ENCODE measurements at places on chromosomes 2 and 18. TPM values are rescaled to one million over a fixed set of nuclear protein-coding genes. Genes with fewer than 3 reads are reported as not detected.

- DNase-seq: no peak
Observed at GRCh38 chr18:45464619-45465018, 150.7 kb upstream of the SLC14A2 start.

GRCh38 chr2:146597291-146597690 lies 1247.5 kb upstream of the ACVR2A start:
- DNase-seq: no peak

DNA sequence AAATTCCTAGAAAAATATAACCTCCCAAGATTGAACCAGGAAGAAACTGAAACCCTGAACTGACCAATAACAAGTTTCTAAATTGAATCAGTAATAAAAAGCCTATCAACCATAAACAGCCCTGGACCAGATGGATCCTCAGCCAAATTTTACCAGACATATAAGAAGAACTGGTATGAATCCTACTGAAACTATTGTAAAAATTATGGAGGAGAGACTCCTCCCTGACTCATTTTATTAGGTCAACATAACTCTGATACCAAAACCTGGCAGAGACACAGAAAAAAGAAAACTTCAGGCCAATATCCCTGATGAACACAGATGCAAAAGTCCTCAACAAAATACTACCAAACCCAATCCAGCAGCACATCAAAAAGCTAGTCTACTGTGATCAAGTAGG lies 11.3 kb downstream of the NT5C1B start:
- DNase-seq: no peak

DNA sequence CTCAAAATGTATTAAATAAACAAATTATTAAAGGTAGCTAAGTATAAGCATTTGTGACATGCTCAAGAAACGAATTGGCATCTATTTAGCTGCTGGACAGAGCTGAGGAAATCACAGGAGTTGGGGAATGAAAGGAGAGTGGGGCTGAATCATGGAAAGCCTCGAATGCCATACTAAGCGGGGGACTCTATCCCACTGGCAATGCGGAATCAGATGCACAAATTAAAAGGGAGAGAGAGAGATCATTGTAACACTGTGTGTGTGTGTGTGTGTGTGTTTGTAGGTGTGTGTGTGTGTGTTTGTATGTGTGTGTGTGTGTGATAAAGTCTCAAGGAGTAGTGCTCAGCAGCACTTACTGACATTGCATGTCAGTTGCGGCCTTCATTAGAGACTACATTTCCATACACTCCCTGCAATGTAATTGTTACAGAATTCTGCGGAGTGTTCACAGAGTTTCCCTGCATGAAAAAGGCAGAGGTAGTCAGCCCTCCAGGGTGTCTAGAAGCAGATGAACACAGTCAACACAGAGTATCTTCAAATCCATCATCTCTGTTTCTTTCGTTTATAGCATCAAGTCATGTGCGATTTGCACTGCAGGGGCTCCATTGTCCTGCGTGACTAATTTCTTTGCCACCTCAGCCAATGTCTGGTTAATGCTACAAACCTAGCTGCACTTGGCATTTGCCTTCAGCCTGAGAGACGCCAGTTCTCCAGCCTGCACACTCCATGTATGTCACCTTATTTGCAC lies 111.7 kb upstream of the CYRIA start:
- DNase-seq: no peak

Gene DHX57
- total RNA-seq: 36.0 TPM

- DNase-seq: no peak
Observed at GRCh38 chr2:232689152-232689910, 7.8 kb upstream of the GIGYF2 start.

Gene WNT10A
- total RNA-seq: not detected
